ENCODE measurements at places on chromosomes 12 and 14.

GRCh38 chr12:130761537-130762318 is 45.6 kb upstream of the RIMBP2 start:
- peak; percentile 40 for DNase-seq

GRCh38 chr12:120252071-120252906 is 13.2 kb downstream of the PXN start:
- no peak for DNase-seq

- DNase-seq: no peak
Observed at GRCh38 chr12:12350868-12351463, 924 bp upstream of the MANSC1 start.

- no peak for DNase-seq
Observed at GRCh38 chr12:88693837-88694445, 113.7 kb upstream of the KITLG start.

DNA sequence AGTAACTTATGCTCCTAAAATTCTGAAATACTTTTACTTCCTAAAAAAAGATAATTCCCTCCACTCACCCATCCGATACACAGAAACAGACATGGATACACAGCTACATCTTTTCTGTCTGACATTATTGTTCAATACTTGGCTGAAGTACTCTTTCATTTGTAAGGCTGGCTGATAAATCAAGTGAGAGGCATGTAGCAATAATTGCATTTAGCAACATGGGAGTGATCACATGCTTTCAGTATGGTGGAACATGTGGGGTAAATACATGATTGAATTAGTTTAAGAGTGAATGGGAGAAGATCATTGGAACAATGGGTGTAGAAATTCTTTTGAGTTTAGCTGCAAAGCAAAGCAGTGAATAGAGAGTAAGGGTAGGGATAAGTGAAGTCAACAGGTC is 25.6 kb downstream of the PTPRQ start:
- DNase-seq: no peak

DNA sequence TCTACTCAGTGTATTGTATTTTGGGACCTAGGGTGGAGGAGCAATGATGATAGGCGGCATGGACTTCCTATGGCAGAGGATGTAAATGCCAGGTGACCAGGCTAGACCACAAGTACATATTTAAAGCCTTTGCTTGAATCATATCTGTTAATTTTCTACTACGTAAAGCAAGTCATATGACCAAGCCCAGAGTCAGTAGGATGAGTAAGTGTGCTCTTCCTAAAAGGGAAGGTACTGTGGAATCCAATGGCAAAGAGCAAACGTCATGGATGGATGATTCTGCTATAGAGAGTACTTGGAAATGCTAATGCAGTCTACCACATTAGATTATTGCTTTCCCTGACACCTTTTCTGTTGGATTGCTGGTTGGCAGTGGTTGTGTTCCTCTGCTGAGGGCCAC is 16.8 kb downstream of the GPATCH2L start:
- no peak for DNase-seq

- DNase-seq: no peak
Observed at GRCh38 chr12:109894939-109895338, 5.1 kb upstream of the TCHP start.

GRCh38 chr14:103551338-103551762 is 11.1 kb downstream of the BAG5 start:
- DNase-seq: no peak

DNA sequence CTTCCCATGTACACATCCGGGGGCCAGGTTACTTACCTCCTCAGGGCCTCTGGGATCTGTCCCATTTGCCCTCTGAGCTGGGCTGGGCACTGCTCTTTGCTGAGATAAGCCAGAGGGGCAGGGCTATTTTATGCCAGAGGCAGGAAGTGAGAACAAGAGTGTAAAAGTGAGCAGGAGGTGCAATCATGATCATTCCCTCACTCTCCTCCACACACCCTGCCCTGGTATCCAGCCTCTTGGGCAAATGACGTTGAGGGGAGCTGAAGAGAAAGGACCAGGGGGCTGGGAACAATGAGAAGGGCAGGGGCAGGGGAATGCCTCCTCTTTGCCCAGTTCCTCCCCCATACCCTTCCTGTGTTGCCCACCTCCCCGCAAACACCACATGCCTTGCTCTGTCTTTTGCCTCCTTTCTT is 4.2 kb downstream of the LPAR5 start:
- DNase-seq: no peak

All from fibroblast of skin of back (primary cell).